ENCODE measurements at places on chromosomes 12 and 14. TPM values are rescaled to one million over a fixed set of nuclear protein-coding genes. Genes with fewer than 3 reads are reported as not detected.

Gene FLVCR2
- polyA plus RNA-seq: 11.3 TPM

Gene TEX52
- polyA plus RNA-seq: 2.8 TPM

Gene TAS2R31
- polyA plus RNA-seq: 0.82 TPM

Gene TPPP2
- polyA plus RNA-seq: 0.16 TPM

Gene TMEM179
- 11.8 TPM for polyA plus RNA-seq

Gene KRT73
- polyA plus RNA-seq: 0.97 TPM

Gene CDKN3
- 15.1 TPM for polyA plus RNA-seq

Gene GLTP
- 24.3 TPM for polyA plus RNA-seq

Gene ACYP1
- 30.3 TPM for polyA plus RNA-seq

Gene SLC17A8
- polyA plus RNA-seq: 1.5 TPM

Gene CELA1
- not detected for polyA plus RNA-seq

Gene RASSF8
- 20.2 TPM for polyA plus RNA-seq

Gene RASSF9
- 2.4 TPM for polyA plus RNA-seq

Gene OAS2
- 2.9 TPM for polyA plus RNA-seq

Gene RPL10L
- polyA plus RNA-seq: 0.70 TPM

Gene ANKS1B
- 2.4 TPM for polyA plus RNA-seq

Gene AQP5
- polyA plus RNA-seq: 0.64 TPM

Gene RPGRIP1
- 0.49 TPM for polyA plus RNA-seq

Gene PRPH
- polyA plus RNA-seq: 115 TPM

Gene SYT10
- 0.84 TPM for polyA plus RNA-seq

Gene CLEC1B
- 0.19 TPM for polyA plus RNA-seq

Gene PPFIBP1
- polyA plus RNA-seq: 41.5 TPM

Gene TXNDC16
- polyA plus RNA-seq: 12.7 TPM

Gene SYT1
- 12.6 TPM for polyA plus RNA-seq

Gene ACOT4
- polyA plus RNA-seq: 2.4 TPM

Gene CCDC177
- polyA plus RNA-seq: 0.07 TPM

Gene SPIC
- 0.13 TPM for polyA plus RNA-seq

Gene TSPAN19
- 0.09 TPM for polyA plus RNA-seq

Gene ATF1
- 35.3 TPM for polyA plus RNA-seq

Gene RDH16
- 0.34 TPM for polyA plus RNA-seq

Gene ARL1
- 97.6 TPM for polyA plus RNA-seq

Gene TRPV4
- polyA plus RNA-seq: 0.76 TPM

Gene GPR137C
- polyA plus RNA-seq: 4.6 TPM

Gene NKX2-1
- not detected for polyA plus RNA-seq

Gene FGF6
- 0.07 TPM for polyA plus RNA-seq

Gene MMP17
- 8.3 TPM for polyA plus RNA-seq

Gene MAPKAPK5
- polyA plus RNA-seq: 56.7 TPM

Gene ITGB7
- 9.5 TPM for polyA plus RNA-seq

Gene FAM90A1
- 0.91 TPM for polyA plus RNA-seq

Gene CLEC4A
- polyA plus RNA-seq: 5.3 TPM

Gene WNT1
- polyA plus RNA-seq: not detected

Gene FGF23
- polyA plus RNA-seq: 6.5 TPM

Gene OTX2
- polyA plus RNA-seq: not detected

Gene MGAT4C
- 0.43 TPM for polyA plus RNA-seq

Gene GARIN6
- polyA plus RNA-seq: not detected

Gene NGB
- polyA plus RNA-seq: 3.1 TPM

Gene GPR84
- 0.16 TPM for polyA plus RNA-seq

Gene NR4A1
- 139 TPM for polyA plus RNA-seq

All from large intestine (tissue), 12 donors.